ENCODE measurements at places on chromosomes 7 and 10.

- DNase-seq = no peak
These were observed 67.0 kb downstream of the SYPL1 start for GRCh38 chr7:106045139-106045538.

DNA sequence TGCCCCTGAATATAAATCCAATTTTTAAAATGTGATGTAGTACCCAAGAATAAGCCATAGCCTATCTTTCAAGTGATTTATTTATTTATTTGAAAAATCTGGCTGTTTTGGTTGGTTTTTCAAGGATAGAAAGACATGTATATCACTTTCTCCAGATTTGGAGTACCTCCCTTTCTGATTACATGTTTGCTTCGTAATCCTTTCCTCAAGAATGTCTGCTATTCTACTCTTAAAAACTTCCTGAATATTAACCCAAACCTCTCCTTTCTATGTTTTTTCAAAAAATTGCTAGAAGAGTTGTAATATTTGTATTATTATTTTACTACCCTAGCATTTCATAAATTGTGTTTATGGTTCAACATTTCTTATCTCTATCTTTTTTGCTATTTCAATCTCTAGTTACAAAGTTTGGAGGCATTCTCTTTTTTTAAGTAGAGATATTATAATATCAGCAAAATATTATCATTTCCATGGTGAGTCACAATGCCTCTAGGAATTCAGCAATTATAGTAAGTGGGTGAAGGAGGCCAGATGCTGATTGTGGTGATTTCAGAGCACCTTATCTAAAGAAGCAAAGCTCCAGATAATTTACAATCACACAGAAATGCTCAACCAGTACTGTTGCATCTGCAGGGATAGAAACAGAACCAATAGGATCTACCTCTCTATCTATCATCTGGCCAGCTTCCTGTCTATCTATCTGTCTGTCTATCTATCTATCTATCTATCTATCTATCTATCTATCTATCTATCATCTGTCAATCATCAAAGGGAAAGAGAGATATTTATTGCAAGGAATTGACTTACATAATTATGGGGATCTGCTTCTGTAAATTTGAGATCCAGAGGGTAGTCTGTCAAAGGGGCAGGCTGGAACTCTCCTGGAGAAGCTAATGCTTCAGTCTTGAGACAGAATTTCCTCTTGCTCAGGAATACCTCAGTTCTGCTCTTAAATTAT lies 412.5 kb upstream of the SEMA3C start:
- DNase-seq = no peak

- peak; percentile 69 for DNase-seq
These were observed 42.2 kb downstream of the MINDY4 start for GRCh38 chr7:30813466-30813865.

DNA sequence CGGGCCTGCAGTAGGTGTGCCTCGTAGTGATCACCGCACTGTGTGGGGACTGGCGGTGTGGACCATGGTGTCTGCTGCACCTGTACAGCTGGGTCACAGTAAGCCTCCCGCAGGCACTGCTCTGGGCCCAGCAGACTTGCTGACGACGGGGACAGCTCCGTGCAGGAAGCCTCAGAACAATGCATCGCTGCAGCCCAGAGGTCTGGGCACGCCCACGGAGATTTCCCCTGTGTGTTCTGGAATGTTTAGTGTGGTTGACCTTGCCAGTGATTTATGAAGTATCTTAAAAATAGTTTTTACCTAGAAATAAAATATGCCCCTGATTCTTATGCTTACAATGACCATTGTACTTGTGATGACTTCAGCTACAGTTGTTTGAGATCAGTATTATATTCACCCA lies 59.1 kb upstream of the ZNF32 start:
- no peak for DNase-seq

- DNase-seq = no peak
These were observed 73.8 kb downstream of the RBM20 start for GRCh38 chr10:110717781-110718589.

GRCh38 chr7:5532536-5533335 lies 109.1 kb upstream of the TNRC18 start:
- no peak for DNase-seq

GRCh38 chr7:49112222-49112621 lies 187.9 kb downstream of the CDC14C start:
- no peak for DNase-seq

DNA sequence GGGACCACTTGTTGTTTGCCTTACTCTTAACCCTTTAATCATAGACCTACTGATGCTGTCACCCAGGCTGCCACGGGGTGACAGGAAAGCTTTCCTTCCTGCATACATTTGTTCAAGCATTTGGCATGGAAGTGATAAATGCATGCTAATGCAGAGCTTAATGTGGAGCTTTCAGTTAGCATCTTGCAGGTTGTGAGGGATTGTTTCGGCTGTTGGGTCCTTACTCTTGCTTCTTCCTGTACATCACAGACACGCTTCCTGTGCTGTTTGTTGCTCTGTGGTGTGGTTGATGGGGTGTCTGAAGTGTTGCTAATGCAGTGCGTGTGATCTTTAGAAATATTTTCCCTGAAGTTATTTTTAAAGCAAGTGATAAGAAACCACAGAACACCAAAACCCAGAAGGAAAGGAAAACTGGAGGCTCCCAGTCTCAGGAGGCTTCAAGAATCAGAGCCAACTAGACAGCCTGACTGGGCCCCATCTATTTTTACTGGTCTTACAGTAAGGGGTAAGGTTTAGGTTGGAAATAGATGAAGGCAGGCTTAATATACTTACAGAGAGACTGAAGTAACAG lies 143.1 kb downstream of the CHN2 start:
- no peak for DNase-seq

DNA sequence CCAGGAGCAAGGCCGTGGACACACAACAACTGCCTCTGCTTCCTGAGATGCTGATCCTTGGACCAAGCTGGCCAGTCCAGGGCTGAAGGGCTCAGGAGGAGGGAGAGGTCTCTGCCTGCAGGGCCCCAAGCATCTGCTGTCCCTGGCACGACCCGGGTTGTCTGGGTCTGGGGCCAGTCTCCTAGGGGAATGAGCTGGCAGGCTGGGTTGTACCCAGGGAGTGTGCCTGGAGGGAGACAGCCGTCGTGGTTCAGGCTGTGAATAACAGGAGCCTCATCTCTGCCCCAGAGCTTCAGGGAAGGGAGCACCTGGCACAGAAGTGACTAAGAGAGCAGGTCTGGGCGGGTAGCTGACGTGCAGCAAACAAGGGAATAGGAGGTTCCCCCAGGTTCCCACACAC lies 17.9 kb upstream of the SERPINE1 start:
- DNase-seq = no peak

GRCh38 chr7:48097521-48098231 lies 8.6 kb downstream of the UPP1 start:
- DNase-seq = no peak

DNA sequence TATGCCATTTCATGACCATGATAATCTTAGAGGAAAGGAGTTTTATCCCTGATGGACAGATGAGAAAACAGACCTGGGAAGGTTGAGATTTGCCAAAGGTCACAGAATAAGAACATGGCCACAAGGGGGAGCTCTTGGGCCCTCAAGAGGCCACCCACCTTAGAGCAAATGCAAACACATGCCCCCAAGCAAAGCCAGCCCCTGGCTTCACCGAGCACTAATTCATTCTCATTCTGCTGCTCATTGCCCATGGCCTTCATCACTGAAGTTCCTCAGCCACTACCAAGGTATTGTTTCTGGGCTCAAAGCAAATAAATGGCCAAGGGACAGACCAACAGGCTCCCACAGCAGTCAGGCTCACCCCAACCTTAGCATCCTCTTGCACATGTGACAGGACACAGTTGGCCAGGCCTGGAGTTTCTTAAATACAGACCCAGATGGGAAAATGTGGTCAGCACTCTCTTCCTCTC lies 44.2 kb downstream of the PDLIM1 start:
- peak; percentile 45 for DNase-seq

DNA sequence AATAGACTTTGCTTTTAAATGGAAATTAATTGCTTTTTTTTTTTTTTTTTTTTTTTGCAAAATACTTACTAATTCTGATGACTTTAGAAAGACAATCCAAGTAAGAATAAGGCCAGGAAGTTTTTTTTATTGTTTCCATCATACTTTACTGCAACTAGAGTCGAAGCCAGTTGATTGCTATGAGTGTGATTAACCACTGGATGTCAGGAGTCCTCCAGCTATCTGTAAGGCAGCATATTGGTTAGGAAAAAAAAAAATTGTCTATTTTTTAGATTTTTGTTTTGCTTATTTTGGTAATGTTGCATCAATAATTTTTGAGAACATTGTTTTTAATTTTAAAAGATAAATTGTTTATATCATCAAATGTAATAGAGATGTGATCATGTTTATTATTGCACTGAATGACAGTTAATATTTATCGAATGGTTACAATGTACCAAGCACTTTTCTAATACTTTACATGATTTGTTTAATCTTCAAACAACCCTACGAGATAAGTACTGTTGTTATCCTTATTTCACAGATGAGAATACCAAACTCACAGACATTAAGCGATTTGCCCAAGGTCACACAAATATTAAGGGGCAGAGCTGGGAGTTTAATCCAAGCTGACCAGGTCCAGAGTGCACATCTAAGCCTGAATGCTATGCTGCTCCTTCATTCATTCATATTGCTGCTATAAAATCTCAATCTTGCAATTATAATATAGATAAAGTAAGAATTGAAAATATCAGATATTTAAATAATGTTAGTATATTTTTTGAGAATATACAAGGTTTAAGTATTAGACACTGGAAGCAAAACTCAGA lies 19.9 kb upstream of the LMOD2 start:
- no peak for DNase-seq

GRCh38 chr10:121668314-121669027 lies 70.2 kb upstream of the FGFR2 start:
- peak; percentile 67 for DNase-seq

DNA sequence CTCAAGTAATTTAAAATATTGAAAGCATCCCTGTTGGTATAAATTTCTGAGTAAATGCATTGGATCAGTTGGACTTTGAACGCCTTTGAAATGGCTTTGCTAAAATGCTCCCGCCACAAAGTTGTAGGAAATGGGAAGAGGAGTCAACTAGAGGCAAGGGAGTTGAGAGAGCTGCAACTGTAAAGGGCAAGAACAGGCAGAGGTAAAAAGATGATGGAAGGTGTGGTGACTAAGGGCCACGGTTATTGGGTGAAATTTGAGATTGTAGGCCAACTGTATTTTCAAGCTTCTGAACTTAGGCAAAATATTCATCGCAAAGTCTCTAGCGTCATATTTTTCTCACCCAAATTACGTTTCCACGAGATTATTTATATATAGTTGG lies 595 bp upstream of the SUMF2 start:
- DNase-seq = no peak

- DNase-seq = no peak
These were observed 478.5 kb downstream of the GPAM start for GRCh38 chr10:111705021-111705420.

DNA sequence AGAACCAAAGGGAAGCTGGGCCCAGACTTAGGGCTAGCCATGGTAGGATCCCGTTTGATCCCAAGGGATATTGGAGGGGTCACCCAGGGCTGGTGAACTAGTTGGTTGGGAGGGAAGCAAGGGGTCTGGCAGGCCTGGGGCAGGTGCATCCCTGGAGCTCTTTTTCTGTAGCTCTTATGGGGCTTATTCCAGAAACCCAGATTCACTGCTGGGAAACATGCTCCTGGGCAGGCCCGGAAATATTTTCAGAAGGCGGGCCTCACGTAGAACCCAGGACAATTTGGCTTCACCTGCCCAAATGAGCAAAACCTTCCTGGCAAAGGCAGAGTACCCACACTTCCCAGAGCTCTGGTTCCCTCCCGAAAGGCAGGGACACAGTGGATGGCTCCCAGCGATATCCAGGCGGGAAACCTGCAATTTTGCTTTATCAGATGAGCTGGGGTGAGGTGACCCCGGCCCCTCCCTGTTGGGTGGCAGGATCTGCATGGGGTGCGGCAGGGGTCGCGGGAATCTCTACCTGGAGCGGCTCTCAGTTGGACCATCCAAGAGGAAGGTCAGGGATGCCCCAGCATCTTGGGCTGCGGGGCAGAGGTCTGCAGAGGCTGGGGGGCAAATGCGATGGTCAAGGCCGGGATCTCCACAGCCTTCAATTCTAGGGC lies 533.9 kb downstream of the TCERG1L start:
- DNase-seq = no peak

- no peak for DNase-seq
These were observed 253.1 kb upstream of the NEBL start for GRCh38 chr10:21150166-21150565.

DNA sequence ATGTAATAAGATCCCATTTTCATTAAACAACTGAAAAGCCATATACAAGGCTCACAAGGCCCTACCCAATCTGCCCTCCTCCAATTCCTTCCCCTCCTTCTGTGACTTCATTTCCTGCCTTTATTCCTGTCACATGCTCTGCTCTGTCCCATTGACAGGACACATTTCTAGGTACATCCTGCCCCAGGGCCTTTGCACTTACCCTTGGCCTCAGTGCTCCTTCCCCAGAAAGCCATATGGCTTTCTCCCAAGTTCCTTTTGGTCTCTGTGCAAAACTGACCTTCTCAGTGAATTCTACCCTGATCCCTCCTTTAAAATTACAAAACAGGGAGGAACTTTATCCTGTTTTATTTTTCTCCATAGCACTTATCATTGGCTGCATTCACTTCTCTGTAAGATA lies 40.0 kb downstream of the KCNMA1 start:
- no peak for DNase-seq

DNA sequence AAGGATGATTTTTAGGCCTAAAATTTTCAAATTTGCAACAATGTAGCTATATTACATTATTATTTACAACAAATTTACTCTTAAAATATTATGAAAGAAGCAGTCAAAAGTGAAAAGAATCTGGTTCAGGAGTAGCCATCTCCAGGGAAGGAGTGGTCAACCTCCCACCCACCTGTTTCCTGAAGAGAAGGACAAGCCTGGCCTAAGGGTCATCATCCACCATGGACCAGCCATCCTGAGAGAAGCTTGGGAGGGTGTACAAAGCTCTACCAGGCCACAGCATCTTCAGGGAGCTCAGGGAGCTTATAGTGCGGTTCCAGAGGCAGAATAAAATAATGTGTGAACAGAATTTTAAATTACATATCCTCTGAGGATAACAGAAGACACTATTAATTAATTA lies 38.1 kb downstream of the COL1A2 start:
- peak; percentile 60 for DNase-seq

GRCh38 chr10:95451150-95451549 lies 110.0 kb downstream of the SORBS1 start:
- DNase-seq = no peak

- DNase-seq = no peak
These were observed 85.7 kb downstream of the HBP1 start for GRCh38 chr7:107254398-107254985.

DNA sequence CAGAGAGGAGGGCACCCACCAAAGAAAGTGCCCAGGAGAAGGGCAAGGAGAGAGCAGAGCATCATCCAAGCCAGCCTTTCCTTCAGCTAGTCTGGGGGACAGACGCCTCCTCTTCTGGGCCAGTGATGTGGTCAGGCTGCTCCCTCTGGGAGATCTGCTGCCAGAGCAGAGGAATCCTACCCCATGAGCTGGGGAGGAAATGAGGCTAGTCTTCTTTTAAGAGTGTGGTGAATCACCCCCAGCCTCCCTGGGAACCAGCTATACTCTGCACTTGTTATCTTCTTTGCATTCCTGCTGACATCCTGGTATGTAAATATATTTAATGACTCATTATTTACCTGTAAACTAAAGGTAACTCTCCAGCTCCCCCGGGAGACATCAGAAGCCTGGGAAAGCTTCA lies 41.6 kb upstream of the EPHB6 start:
- no peak for DNase-seq

GRCh38 chr7:21070571-21071090 lies 283.9 kb upstream of the SP8 start:
- no peak for DNase-seq

GRCh38 chr7:122858320-122858719 lies 27.9 kb downstream of the CADPS2 start:
- no peak for DNase-seq
